WTC11 (cell line): ENCODE measurements at places on chromosomes 2 and 18.

DNA sequence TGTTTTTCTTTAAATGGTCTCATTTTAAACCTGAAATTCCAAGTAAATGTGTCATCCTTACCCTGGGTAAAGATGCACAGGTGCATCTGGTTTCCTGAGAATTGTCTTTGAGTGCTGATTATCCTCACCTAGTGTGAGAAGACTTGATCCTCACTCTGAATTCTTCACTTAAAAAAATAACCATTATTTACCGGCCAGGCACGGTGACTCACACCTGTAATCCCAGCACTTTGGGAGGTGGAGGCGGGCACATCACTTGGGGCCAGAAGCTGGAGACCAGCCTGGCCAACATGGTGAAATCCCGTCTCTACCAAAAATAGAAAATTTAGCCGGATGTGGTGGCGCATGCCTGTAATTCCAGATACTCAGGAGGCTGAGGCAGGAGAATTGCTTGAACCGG is 9.9 kb upstream of the WNT6 start:
- DNase-seq, result no peak

GRCh38 chr2:117963446-117963845 is 50.4 kb downstream of the CCDC93 start:
- no peak for DNase-seq

- DNase-seq, result no peak
These were observed 57.2 kb downstream of the CDC42EP3 start for GRCh38 chr2:37614061-37614738.

GRCh38 chr2:148642112-148642744 is 2.3 kb upstream of the EPC2 start:
- no peak for DNase-seq

GRCh38 chr2:136331226-136331625 is 213.3 kb upstream of the CXCR4 start:
- no peak for DNase-seq

GRCh38 chr2:197181491-197181890 is 129.1 kb downstream of the ANKRD44 start:
- no peak for DNase-seq

GRCh38 chr2:174901075-174901474 is 104.1 kb downstream of the CHN1 start:
- DNase-seq, result no peak

DNA sequence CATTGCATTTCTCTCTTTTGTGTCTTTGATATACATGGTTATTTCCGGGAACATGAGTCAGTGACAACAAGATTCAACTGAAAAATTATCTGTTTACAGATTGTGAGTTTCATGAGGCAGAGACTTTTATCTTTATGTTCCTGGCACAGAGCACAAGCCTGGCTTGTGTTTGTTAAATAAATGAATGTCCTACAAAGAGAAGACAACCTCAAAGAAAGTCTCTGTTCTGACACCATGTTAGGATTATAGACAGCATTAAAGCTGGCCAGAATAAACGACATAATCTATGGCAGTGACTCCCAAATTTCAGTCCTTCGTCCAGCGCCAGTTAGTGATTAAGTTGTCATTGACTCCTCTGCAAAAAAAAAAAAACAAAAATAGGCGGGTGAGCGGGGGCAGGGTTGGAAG is 97.4 kb upstream of the DNAJC10 start:
- DNase-seq, result no peak

- no peak for DNase-seq
These were observed 71.5 kb upstream of the PSME4 start for GRCh38 chr2:54042341-54042740.

- DNase-seq, result no peak
These were observed 20.5 kb upstream of the TET3 start for GRCh38 chr2:73964223-73964622.
